ENCODE measurements at places on chromosomes 5 and 9. TPM values are rescaled to one million over a fixed set of nuclear protein-coding genes. Genes with fewer than 3 reads are reported as not detected.

- no peak for DNase-seq
Observed at GRCh38 chr5:39005566-39006232, 68.5 kb downstream of the RICTOR start.

DNA sequence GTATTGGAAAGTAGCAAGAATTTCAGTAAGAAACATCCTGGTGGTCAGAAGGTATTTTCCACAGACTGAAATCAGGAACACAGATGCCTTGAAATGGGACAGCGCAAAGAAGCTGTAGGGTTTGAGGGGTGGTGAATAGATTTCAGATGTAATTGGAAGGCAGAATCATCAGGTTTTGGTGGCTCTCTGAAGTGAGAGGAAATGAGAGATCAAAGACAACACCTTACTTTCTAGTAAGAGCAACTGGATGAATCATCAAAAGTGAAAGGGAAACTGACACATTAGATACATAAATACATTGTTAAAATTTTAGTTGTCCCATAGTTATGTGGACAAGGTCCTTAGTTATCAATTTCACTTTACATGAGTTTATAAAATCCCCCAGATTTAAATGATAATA is 188.2 kb upstream of the SLC27A6 start:
- no peak for DNase-seq

GRCh38 chr9:20658677-20659473 is 25.2 kb upstream of the FOCAD start:
- DNase-seq: no peak

- DNase-seq: no peak
Observed at GRCh38 chr9:10252174-10252573, 360.6 kb downstream of the PTPRD start.

DNA sequence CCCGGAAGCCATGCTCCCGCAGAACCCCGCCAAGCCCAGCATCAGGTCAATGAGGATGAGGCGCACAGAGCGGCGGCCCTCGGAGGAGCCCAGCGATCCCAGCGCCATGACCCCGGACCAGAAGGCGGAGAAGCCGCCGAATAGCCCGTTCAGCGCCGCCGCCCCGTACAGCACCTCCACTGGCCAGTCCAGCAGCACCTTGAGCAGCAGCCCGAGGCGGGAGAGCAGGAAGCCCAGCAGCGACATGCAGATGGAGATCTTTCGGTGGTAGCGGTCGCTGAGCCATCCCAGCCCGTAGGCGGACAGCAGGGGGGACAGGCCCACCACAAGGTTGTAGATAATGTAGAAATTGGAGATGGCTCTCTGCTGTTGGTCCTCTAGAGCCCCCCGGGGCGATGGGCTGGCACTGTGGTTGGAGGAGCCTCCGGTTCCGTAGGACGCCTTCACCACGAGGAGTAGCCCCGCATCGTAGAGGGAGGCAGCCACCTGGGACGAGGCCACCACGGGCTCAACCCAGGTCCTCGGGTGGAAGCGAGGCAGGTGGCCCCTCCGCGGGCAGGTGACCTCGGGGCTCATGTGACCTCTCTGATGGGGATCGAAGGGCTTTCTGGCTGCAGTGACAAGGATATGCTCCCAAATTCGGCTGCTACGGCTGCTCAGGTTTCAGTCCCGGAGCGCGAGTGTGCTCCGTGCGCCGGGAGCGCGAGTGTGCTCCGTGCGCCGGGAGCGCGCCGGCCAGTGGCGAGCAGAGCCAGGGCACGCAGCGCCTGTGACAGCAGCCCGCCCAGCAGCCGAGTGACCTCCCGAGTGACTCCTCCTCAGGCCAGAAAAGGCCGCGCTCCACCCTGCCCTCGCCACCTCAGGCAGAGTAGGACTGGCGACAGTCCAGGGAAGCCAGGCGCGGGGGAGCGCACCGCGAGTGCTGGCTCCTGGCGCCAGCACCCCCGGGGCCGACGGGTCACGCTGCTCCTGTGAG is at the start of gene SLC46A2:
TSS of gene SLC46A2 (minus strand) at position 771 of the 976 bp plus-strand sequence. CDS start at position 576, 195 bp downstream.
- DNase-seq: no peak

GRCh38 chr9:112115970-112116753 is 58.9 kb downstream of the SUSD1 start:
- DNase-seq: no peak

- DNase-seq: no peak
Observed at GRCh38 chr9:108184941-108185340, 670.8 kb downstream of the ACTL7B start.

DNA sequence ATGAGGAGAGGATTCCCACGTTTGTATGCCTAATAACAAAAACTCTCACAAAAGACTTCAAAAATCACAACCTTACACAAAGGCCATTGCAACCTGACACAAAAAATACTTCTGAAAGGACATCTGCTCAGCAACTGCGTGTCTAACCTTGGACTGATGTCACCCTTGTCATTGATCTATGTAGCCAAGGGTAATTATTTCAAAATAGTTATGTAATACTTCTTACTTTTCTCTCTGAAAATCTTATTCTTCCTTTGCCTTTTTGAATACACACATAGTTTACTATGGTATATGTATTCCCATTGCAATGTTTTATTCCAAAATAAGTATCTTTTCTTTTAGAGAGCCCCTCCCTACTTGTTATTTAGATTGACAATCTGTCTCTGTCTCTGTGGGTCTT is 355.3 kb downstream of the MSX2 start:
- DNase-seq: no peak

GRCh38 chr9:18202924-18203323 is 271.0 kb upstream of the ADAMTSL1 start:
- DNase-seq: no peak

- DNase-seq: no peak
Observed at GRCh38 chr9:4638968-4639367, 23.1 kb upstream of the PLPP6 start.

- DNase-seq: no peak
Observed at GRCh38 chr9:101691657-101692056, 46.8 kb downstream of the GRIN3A start.

DNA sequence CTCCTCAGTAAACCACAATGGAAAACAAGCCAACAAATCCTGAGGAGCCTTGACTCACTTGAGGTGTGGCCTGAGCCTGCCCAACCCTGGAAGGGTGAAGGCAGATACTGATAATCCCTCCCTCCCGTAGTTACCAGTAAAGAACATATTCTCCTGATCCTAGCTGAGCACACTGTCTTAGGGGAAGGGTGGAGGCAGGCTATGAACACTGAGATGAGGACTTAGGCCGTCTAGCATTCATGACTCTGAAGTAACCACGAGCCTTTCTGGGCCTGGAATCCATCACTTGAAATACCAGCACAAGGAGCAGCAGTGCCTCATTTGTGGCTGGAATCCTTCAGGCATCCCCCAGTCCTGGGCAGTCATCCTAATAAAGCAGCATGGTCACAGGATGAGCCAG is 124.5 kb upstream of the PRLR start:
- no peak for DNase-seq

GRCh38 chr9:36665387-36665786 is 92.7 kb downstream of the MELK start:
- DNase-seq: no peak

DNA sequence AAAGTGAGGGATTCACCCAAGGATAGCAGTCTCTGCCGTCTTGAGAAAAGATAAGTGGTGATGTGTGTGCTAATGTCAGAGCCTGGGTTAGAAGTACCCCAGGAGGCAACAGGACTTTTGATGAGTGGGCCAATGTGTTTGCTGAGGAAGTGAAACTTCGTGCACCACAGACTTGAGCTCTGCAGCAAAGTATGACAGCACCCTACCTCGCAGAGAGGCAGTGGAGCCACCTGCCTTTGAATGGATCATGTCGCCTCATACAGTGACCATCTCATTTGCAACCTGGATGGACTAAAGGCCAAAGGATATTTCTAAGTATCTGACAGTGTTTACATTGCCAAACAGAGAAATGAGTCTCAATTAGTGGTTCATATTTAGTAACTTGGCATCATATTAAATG is 593.9 kb upstream of the GRAMD2B start:
- DNase-seq: no peak

- DNase-seq: no peak
Observed at GRCh38 chr5:111469293-111469896, 42.9 kb downstream of the STARD4 start.

- no peak for DNase-seq
Observed at GRCh38 chr5:82074950-82075349, 103.1 kb downstream of the ATG10 start.

DNA sequence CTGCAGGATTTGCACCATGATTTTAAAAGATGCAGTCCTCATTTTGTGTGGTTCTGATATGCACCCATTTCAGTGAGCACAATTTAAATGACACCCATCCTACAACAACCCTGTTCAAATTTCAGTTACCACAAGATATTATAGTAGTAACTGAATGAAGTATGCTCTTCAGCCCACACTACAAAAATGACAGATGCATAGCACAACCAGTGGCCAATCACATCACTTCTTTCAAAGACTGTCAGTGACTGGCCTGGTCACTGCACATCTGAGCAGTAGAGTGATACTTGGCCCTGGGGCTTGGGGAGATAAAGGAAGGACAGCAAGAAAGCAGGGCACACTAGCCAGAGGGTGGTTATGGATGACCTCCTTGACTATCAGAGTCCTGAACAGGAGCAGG is 19.8 kb upstream of the IFNK start:
- no peak for DNase-seq

DNA sequence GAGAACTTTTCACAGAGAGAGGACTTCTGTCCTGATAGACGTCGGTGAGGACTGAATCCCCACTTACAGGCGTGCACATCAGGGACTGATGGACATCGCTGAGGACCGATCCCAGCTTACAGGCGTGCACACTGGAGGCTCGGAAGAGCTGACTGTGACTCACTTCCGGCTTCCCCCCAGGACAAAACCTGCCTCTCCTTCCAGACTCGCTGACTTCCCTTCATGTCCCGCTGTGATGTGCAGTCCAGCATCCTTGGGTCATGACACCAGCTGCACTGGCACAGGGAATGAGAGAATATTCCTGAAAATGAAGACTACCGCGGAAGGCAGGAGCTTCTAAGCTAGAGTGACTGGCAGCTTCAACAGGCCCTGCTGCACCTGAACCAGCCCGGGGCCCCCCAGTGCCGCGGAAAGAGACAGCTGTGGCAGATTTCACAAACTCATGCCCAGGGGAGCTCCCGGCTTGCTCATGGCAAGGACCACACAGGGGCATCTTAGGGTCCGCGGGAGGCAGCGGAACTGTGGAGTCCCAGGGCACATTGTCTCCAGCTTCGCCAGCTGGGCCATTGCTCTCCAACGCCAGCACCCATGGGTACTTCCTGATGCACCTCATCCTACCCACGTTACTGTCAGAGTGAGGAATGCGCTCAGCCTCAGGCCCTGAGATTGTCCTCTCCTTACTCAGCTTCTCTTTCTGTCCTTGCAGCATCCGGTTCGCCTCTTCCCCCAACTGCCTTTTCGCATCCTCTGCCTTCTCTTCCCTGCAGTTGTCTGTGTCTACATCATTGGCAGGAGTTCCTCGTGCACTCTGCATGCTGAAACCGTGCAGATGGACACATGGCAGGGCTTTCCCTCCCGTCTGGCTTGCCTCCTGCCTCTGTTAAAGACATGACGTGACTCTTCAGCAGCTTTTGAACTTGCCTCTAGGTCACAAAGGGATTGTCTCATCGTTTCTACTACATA is 29.5 kb downstream of the SURF6 start:
- no peak for DNase-seq

GRCh38 chr9:131432050-131432449 is 38.2 kb downstream of the PRRC2B start:
- DNase-seq: no peak

- DNase-seq: no peak
Observed at GRCh38 chr9:136296434-136297015, 7.4 kb downstream of the CCDC187 start.

- DNase-seq: no peak
Observed at GRCh38 chr5:162268694-162269481, 201.3 kb downstream of the GABRG2 start.

DNA sequence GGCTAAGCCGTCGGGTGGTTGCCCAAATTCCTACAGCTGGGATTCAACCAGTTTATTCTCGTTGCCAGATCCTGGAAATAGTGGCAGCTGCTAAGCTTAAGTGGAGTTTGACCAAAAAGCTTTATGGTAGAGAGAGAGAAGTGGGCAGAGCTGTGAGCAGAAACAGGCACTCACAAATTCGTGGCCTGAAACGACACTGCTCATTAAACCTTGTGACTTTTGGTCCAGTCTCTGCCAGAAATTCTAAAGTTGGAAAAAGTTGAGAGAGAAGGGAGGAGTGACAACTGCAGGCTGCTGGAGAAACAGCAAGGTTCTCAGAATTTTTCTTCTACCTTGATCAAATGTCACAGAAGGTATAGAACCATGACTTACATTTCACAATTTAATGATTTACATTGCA is 131.5 kb downstream of the MTX3 start:
- no peak for DNase-seq

DNA sequence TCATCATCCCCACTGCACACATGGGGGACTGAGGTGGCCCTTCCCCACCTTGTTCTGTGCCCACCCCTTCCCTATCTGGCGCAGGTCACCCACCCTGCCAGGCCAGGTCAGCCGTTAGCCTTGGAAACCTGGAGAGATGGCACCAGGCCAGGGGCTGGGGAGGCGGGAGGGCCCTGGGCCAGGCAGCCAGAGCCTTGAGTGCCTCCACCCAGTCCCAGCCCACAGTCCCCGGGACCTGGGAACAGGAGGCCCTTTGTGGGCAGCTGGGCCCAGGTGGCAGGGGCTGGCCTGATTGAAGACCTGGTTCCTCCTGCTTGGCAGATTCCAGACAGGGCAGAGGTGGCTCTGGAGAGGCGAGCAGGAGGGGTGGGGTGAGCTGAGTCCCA is 70.6 kb downstream of the LRSAM1 start:
- DNase-seq: no peak

DNA sequence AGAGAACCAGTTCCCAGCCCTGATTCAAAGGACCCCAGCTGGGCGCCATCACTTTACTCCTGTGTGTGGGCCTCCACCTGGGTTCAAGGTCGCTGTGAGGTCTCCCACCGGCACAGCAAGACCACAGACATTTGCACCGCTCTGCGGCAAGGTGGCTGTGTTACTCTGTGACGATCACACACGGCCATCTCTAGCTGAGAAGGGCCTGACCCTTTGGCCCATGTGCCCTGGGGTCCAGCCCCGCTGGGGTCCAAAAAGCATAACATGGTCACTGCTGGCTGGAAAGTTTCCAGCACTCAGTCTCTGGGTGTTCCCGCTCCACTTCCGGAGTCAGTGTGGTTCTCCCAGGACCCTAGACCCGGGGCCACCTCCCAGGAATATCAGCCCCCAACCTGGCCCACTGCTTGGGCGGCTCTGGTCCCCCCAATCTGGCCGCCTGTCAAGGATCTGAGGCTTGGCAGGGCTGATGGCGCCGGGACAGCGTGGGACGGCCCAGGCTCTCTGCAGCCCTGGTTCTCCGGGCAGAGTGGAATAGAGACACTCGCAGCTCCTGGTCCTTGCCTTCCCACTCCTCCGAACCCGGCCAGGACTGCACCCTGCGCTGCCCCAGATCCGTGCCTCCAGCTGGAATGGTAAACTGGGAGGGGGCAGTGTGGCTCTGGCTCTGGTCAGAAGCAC is 3.9 kb upstream of the LMX1B start:
- no peak for DNase-seq

Gene TAF11L9
- not detected for total RNA-seq

Gene FOXD1
- total RNA-seq: 1.5 TPM

Gene ECM2
- not detected for total RNA-seq

Gene OTP
- total RNA-seq: not detected

Gene DNM1
- 1.1 TPM for total RNA-seq

Gene NDST1
- 4.0 TPM for total RNA-seq

Gene THOC3
- total RNA-seq: 36.3 TPM

Gene CLIC3
- 4.3 TPM for total RNA-seq

Gene CAVIN4
- 0.31 TPM for total RNA-seq

Gene EPB41L4B
- not detected for total RNA-seq

Gene PCDHGA11
- total RNA-seq: 0.55 TPM

Gene OR1N1
- total RNA-seq: not detected

Gene PTGER4
- total RNA-seq: 154 TPM

Gene TRPM6
- total RNA-seq: 1.6 TPM
